Stimulated activated CD4-positive, alpha-beta T cell treated with anti-CD3 and anti-CD28 coated beads, Interleukin-1b, Interleukin-23, amount 100 ng/mL, for 4 hours (primary cell): ENCODE measurements at places on chromosomes 6 and 20.

- peak; percentile 41 for DNase-seq
Observed at GRCh38 chr20:47357296-47358038, 968 bp upstream of the ZMYND8 start.

- DNase-seq, result no peak
Observed at GRCh38 chr20:63261060-63261794, 7.0 kb upstream of the NKAIN4 start.

DNA sequence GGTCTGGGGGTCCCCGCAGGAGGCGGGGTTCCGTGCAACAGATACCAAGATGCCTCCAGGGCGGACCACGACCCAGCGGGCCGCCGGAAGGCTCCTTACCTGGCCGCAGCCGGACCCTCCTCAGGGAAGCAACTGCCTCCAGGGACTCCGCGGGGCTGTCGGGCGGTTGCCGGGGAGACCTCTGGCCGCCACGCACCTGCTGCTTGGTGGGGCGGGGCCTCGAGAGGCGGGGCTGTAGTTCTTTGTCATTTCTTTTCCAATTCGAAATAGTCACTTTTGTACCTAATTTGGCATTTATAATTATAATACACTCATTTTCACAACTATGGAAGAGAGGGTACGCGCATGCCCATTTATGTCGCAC, 647 bp downstream of the AK9 start:
- peak; percentile 48 for DNase-seq

- no peak for DNase-seq
Observed at GRCh38 chr20:37494301-37494700, 26.7 kb upstream of the NNAT start.

DNA sequence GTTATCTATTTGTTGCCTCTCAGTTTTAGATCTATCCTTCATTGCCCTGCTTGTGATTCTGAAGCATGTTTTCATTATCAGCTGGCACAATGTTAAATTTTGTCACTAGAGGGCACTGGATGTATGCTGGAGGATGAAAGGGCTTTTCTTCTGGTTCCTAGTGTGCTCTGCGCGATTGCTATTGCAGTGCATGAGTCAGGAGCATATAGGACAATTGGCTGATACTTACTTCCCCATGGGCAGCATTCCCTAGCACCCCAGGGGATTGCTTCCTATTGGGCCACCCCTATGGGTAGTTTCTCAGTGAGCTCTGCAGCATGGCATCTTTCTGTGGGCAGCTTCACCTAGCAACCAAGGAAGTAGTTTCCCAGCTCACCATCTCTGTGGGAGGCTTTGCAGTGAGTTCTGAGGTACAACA, 280.3 kb upstream of the SYNCRIP start:
- no peak for DNase-seq

DNA sequence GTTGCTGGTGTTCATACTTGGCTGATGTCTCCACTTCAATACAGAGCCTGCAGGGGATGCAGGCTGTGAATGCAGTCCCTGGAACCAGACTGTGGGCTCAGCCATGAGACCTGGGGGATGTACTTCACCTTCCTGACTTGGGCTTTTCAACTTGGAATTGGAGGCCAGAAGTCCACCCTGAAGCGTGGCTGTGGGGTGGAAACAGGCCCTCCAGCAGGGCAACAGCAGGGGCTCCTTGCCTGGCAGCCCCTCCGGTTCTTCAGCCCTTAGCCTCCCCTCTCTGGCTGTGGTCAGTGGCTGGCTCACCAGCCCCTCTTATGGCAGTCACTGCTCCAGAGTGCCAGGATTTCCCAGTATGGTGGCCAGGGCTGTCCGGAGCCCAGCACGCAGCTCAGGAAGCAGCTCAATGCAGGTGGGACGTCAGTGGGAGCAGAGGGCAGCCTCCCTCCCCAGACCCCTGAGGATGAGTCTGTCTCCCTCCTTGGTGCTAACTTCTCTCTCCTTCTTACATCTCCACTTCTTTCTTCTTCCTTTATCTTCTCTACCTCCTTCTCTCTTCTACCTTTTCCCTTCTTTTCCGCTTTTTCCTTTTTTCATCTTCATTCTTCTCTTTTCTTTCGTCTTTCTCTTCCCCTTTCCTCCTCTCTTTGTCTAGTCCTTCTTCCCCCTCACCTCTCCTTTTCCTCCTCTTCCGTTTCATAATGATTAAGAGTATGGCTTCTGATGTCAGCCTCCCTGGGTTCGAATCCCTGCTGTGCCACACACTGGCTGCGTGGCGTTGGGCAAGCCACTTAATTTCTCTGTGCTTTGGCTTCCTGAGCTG, 45.3 kb downstream of the SLC52A3 start:
- no peak for DNase-seq

GRCh38 chr20:1301031-1301529, 27.9 kb downstream of the SDCBP2 start:
- DNase-seq, result peak; percentile 12
